ENCODE measurements at places on chromosomes 1 and 21.

- no peak for DNase-seq
Observed at GRCh38 chr1:59310549-59311250, 13.8 kb downstream of the FGGY start.

- no peak for DNase-seq
Observed at GRCh38 chr1:30698401-30698981, 24.9 kb downstream of the MATN1 start.

DNA sequence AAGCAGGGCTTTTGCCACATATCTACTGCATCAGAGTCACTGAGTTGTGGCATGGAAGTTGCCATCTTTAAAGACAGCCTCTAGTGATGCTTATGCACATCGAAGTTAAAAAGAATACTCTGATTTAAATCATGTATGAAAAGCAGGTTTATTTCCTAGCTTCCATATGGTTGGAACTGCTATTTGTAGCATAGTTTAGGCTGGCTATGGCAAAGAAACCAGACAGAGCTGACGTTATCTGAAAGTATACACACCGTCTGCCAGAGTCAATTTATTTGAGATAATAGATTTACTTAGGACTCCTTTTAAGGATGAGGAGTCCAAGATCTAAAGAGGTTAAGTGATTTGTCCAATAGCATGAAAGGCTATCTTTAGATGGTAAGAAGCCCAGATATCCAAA, 536.9 kb upstream of the ADGRL4 start:
- DNase-seq = no peak

- no peak for DNase-seq
Observed at GRCh38 chr1:14809191-14809981, 210.9 kb downstream of the KAZN start.

- DNase-seq = no peak
Observed at GRCh38 chr1:159991513-159991912, 37.5 kb upstream of the SLAMF9 start.

DNA sequence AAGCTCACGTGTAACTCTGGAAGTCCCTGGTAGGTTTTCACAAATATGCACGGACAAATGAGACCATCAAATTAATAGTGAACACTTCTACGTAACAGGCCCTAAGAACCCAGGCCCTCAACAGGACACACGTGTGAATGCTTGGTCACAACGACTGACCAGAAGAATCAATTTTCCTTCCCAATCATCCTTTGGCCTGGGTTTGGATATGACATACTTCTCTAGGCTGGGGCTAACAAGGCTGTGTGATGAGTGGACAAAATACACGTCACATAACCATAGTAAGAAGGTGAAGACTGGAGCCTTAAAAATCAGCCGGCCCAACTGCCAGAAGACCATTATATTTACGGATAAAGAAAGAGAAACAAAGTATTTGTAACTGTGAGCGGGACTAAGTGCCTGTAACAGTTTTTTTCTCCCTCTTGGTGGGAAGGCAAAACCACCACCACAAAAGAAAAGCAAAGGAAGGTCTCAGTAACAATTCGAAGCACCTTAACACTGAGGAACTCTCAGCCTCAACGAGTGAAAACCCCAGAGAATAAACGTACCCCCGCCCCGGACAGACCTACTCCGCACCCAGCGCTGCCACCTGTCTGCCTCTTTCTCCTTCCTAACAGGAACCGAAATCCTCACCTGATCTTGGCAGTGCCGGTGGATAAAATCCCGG, 450 bp downstream of the SDE2 start:
- DNase-seq = no peak

GRCh38 chr1:67060811-67061218, 6.9 kb upstream of the SLC35D1 start:
- DNase-seq = no peak

GRCh38 chr1:68168545-68169171, 63.7 kb downstream of the WLS start:
- no peak for DNase-seq

Data from coronary artery (tissue), 2 donors.